NCI-H774 (cell line): ENCODE measurements at places on chromosomes 1 and 21.

GRCh38 chr1:38102636-38103035 is 56.0 kb upstream of the POU3F1 start:
- DNase-seq: no peak

DNA sequence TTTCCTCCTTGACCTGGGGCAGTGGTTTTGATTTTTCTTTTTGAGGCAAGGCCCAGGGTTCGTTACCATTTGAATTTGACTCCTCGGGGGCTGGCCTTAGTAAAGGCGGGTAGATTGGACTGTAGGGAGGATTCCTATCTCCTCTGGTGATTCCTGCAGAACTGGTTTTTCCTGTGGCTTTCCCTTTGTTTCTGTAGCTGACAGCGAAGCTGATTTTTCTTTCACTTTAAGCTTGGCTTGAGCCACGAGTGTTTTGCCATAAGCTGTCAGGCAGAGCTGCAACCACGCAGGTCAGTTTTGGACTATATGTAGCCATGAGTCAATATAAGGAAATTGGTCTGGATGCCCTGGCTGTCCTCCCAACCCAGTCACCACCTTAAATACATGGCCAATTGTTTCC is 28.7 kb upstream of the KCNJ15 start:
- no peak for DNase-seq

DNA sequence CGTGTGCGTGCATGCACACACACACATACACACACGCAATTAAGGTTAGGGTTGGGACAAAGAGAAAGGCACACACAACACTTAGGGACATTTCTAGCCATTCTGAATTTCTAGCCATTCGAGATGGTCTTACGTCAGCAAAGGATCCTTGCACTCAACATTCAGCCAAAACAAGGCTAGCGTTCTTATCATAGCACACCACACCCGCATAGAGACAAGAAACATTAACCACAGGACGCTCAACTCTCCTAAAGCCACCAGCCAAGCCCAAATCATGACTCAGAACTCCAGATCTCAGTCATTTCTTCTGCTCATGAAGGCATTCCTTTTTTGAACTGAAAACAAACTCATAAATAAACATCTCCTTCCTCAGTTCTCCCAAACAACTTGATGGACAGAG is 106.8 kb downstream of the LMO4 start:
- no peak for DNase-seq

GRCh38 chr21:42321845-42322244 is 6.6 kb upstream of the TFF3 start:
- no peak for DNase-seq

DNA sequence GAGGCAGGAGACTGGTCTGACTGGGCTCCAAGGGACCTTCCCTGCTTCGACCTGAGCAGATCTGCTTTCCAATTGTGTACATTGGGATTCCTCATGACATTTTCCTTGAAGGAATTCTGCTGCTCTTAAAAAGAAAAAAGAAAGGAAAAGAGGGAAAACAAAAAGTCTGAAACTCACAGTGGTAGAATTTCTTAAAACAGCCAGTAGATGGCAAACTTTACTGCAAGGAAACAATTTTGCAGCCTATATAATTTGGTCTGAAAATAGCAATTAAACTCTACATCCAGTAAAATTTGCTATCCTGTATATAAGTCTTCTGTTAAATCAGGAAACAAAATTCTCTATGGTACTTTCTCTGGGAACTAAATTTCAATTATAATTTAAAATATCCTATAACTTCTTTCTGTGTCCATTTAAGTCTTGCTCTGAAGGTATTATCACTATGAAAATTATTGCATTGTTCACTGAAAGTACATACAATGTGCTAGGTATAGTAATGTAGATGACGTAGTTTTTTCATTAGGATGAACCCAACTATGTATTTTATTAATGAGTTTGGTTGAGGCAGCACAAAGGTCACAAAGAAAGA is 59.8 kb downstream of the CRB1 start:
- no peak for DNase-seq

DNA sequence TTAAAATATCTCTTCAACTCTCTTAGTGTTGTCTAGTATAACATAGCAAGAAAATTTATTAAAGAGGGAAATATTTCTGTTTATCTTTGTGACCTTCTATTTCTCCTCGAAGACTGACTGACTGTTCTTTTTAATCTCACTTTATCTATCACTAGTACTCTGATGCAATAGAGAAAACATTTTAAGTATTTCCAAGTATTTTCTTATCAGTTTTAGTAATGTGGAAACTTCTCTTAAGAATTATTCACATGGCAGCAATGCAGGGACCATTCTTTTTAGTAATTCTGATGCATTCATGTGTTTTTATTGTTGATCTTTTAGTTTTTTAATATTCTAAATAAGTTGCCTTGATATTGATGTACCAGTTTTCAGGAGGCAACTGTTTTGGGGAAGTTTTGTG is 115.7 kb downstream of the NEK7 start:
- DNase-seq: no peak

- DNase-seq: no peak
Observed at GRCh38 chr1:246508897-246509688, 2.0 kb upstream of the SMYD3 start.

GRCh38 chr1:39087435-39087834 is 61.3 kb downstream of the NDUFS5 start:
- no peak for DNase-seq

GRCh38 chr1:62628506-62628905 is 31.2 kb downstream of the ANGPTL3 start:
- no peak for DNase-seq

DNA sequence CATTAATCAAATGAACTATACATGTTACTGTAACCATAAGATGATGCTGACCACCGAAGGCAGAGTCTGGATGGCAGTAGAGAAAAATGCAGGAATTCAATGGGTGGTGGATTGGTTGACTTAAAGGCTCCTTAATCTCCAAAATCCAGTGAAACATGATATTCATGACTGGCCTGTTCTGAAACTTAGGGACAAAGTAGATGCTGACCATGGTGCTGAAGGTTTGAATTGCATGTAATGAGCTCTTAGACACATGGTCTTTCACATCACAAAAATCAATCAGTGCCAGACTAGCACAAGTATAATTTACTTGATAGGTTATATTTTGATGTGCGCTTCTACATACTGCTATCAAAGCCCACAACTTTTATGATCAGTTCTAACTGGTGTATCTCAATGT is 30.9 kb upstream of the NTMT2 start:
- DNase-seq: no peak

- no peak for DNase-seq
Observed at GRCh38 chr1:214707306-214708087, 104.5 kb downstream of the CENPF start.

DNA sequence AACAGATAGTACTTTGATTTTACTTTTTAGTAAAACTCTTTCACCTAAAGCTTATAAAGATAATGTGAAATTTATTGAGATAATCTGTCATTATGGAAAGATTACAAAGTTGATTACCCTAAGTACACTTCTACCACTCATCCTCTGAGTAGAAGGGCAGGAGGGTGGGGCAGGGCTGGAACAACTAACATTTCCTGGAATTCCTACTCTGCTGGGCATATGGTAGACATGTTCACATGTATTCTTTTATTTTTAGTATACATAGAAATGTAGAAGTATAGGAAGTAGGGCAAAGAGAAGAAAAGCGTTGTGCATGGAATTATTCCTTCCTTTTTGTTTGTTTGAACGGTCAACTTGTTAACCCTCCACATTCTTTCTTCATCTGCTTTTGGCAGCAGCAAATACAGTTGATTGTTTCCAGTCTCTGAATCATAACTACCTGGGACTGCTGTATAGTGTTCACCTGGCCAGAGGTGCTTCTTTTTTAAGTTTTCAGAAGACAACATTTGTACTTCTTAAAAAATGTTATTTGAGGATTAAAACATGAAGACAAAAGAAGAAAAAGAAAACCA is 85.1 kb downstream of the POU2F1 start:
- DNase-seq: no peak

GRCh38 chr21:16011719-16012118 is 281.9 kb downstream of the USP25 start:
- DNase-seq: no peak

GRCh38 chr1:157960773-157961172 is 32.7 kb upstream of the KIRREL1 start:
- no peak for DNase-seq

DNA sequence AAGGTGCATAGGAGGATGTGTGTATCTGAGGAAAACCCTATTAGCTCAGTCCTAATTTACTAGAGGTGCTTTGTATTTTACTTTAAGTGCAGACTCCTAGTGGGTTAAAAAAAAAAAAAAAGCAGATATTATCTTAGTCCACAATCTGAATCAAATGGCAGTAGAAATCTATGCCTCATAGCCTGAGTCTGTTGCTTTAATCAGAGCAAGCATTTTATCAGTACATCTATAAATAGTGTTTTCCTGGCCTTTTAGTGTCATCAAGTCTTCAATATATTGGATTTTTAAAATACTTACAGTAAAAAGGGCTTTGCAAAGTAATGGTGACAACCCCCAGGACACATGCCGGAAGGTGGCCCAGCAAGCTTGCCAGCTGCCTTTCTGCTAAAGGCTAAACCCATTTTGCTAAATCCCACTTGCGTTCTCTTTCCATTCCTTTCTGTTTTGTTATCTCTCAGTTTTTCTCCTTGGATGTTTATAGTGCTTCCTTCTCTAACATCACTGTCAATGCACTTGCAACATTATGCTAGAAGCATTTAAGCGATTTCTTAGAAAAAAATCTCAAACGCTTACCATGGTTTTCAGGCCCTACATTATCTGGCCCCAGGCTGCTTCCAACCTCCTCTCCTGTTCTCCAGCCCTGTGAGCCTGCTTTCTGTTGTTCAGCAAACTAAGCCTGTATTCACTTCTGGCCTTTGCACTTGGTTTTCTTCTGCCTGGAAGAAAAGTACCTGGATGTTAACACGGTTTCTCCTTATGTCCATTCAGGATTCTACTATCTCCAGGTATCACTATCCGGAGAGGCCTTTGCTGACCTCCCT is 206.3 kb downstream of the PDE4B start:
- DNase-seq: no peak

DNA sequence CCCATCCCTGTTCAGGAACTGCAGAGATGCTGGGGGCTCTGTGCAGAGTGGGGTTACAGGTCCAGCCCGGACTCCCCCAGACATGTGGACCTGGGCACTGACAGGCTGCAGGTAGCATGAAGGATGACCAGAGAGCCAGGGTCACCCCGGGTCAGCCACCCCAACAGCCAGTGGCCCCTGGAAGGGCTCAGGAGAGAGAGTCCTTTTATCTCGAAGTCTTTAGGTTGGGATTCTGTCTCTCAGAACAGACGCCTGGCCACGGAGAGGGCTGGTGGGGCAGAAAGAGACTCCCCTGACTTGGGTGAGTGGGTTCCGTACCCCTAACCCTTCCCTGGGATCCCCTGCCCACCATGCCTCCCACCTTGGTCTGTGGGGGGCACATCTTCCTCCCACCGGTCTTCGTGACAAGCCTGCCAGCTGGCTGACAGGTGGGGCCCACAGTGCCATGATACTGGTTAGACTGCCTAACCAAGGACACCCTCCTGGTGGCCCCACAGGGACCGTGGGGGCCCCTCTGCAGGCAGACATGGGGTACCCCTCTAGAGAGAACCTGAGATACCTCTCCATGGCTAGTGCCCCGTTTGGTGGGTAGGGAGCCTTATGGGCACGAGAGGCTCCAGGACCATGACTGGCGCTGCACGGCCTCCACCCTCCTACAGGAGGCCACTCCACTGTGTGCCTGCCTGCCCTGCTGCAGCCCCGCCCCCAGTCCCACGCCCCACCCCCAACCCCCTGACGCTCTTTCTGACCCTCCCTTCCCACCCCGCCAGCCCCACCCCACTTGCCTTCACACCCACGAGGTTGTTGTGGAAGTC is 24.2 kb downstream of the WNT9A start:
- DNase-seq: no peak

- DNase-seq: no peak
Observed at GRCh38 chr1:37954316-37954971, 7.6 kb upstream of the INPP5B start.

GRCh38 chr1:93076268-93076667 is 2.8 kb upstream of the MTF2 start:
- DNase-seq: no peak

DNA sequence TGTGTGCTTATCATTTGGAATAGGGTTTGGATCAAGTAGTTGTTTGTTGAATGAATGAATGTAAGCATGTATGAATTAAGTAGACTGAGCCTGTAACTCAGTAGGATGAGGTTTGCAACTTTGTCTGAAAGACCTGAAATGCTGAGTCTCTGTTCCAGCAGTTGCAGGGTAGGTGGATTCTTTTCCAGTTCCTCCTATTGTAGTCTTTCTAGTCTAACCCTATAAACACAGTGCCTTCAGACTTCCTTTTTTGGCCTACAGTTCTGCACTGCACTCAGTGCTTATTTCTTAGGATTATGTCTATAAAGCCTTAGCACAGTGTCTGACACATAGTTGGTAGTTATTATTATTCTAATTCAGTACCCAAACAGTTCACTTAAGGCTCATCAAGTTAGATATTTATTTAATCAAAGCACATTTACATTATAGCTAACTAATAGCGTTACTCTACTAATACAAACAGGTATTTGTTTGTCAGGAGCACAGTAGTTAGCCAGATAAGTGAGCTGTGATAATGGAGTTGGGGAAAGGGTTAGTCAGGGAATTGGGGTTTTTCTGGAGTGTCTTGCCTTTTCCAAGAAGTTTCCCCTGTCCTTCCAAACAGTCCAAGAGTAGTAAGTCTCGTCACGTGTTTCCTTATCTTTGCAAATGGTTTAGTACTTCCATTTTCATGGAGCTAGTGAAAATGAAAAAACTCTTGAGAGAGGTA is 45.0 kb downstream of the ABCD3 start:
- no peak for DNase-seq

DNA sequence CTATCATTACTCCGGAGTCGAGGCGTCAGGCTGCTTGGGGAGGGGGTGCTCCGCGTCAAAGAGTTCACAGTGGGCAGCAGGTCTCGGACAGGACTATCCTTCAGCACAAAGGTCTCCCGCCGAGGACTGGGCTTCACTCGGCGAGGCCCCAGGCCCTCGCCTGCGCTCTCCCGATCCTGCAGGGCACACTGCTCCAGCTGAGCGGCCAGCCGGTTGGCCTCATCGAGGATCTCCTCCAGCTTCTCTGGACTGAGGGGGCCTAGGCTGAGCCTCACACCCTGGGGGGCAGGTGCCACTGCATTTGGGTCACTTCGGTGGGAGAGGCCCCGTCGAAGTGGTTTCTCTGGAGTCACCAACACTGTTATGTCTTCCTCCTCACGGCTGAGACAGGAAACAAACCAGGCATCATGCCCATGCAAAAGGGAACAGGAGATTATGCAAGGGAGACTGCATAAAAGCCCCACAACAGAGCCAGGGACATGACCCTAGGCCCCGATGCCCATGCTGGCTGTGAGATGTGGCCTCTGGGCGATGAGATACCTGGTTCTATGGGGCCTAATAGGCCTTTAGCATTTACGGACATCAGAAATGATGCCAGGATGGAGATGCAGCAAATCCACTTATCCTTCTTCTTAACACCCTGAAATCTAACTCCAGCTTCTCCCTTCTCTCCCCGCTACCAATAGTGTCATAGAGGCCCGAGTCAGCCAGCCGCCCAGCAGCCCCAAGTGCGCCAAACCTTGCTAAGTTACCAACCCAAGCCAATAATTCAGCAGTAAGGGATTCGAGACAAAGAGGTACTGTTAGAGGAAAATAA is 1.1 kb downstream of the PSRC1 start:
- DNase-seq: no peak
